ENCODE measurements at places on chromosomes 7 and 10.

GRCh38 chr7:91228927-91229558, 35.2 kb upstream of the FZD1 start:
- DNase-seq, result no peak

GRCh38 chr7:13091974-13092707, 404.7 kb downstream of the ARL4A start:
- no peak for DNase-seq

GRCh38 chr10:12179606-12180170, 16.0 kb downstream of the NUDT5 start:
- no peak for DNase-seq

- DNase-seq, result no peak
Observed at GRCh38 chr10:34498821-34499220, 316.3 kb downstream of the PARD3 start.

- DNase-seq, result no peak
Observed at GRCh38 chr7:137007001-137007694, 138.7 kb downstream of the CHRM2 start.

GRCh38 chr7:822692-823276, 9.5 kb upstream of the SUN1 start:
- DNase-seq, result no peak

DNA sequence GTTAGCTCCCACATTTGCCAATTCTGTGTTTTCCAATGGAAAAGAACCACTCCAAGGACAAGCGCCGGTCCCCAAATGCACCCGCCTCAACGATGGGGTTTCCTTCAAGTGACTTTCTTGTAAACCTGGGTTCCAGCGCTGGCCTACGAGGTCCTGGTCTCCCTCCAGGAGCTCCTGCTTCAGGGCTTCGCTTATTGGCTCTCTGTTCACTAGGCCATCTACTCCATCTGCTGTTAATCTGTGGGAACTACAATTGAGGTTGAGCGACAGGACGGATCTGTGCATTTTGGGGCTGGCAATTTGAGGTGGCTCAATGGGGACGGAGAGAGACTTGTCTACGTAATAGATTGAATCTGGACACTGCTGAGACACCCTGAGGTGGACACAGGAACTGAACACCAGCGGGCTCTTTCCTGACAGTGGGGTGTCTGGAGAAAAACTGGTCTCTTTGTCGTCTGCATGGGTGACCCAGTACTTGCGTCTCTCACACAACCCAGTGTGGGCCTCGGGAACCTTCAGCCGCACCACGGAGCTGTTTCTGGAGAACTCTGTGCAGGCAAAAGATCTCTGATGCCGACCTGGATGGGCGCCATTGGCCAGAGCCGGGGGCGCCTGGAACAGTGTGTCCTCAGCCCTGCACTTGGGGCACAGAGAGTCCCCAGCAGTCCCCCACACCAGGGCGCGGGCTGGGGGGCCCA, 115.9 kb upstream of the ADAM12 start:
- DNase-seq, result peak; percentile 15

- no peak for DNase-seq
Observed at GRCh38 chr7:122889116-122889515, 2.9 kb upstream of the CADPS2 start.

DNA sequence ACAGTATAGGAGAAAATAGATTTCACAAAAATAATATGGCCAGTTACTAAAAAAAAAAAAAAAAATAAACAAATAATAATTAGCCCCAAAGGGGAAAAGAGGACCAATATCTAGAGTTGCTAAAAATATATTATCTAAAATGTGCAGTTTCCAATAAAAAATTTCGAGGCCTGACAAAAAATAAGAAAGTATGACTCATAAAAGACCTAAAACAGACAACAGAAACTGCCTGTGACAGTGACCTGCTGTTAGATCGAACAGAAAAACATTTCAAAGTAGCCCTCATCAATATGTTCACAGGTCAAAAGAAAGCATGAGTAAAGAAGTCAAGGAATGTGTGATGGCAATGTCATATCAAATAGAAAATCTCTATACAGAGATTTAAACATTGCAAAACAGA, 11.8 kb upstream of the TSPAN12 start:
- no peak for DNase-seq

GRCh38 chr7:151727579-151728285, 149.2 kb downstream of the PRKAG2 start:
- no peak for DNase-seq

DNA sequence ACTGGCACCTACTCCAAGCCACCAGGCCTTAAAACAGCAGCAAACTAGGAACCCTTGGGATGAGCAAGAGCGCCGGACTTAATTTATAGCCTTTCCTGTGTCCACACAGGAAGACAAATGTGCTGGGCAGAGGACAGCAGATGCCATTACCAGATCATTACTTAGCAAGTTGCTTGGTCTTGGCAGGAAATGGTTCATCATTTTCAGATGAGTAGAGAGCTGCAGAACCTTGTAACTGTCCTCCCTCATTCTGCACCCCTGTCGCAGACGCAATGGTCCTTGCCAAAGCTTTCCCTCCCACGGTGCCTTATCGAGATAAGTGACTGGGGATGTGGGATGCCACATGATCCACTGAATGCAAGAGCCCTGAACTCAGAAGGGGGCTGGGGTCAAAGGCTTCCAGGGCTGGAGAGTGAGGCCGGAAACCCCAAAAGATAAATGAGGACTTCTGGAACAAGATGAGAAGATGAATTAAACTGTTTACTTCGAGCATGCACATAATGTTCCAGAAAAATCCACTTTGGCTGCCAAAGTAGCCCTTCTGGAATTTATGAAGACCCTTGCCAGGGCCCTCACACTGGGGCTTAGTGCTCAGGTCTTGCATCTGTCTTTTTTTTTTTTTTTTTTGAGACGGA, 145.6 kb upstream of the ZNF32 start:
- no peak for DNase-seq

GRCh38 chr10:107072028-107072427, 92.5 kb downstream of the SORCS1 start:
- DNase-seq, result no peak

DNA sequence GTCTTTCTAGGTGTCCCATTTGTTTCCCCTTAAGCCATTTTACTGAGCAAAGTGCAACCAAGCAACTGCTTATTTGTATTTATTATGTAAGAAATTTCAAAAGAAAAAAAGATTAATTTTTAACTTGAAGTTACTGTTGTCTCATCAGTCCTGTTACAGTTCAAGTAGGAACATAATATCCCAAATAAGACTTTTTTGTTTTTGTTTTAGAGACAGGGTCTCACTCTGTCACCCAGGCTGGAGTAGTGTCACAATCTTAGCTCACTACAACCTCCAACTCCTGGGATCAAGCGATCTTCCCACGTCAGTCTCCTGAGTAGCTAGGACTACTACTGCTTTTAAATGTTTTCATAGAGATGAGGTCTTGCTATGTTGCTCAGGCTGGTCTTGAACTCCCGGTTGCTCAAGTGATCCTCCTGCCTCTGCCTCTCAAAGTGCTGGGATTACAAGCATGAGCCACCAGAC, 101.9 kb downstream of the MICU1 start:
- DNase-seq, result no peak

DNA sequence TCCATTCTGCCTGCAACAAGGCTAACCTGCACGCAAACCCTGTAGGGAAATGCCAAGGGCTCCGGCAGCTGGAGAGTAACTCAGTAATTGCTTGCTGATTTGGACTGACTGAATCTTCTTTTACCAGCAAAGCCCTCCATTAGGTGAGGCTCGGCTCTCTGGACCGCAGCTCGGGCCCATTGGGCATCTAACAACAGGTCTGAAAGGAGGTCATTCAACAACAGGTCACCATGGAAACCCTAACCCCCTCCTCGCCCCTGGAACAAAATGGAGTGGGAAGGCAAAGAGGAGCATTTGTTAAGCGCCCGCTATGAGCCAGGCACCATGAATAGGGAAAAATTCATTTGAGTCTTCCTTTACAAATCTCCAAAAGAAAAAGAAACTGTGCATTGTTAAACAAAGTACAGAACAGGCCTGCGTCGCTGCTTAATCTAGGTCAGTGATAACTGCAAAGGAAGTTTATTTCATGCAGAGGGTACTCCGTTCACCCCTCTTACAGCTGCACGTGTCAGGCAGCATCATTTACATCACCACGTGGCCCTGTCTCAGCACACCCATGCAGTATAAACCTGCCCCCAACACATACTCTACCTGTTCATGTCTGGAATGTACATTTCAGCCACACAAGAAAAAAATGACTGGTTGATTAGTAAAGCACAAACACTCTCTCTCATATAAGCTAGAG, 248.8 kb upstream of the NEBL start:
- no peak for DNase-seq

DNA sequence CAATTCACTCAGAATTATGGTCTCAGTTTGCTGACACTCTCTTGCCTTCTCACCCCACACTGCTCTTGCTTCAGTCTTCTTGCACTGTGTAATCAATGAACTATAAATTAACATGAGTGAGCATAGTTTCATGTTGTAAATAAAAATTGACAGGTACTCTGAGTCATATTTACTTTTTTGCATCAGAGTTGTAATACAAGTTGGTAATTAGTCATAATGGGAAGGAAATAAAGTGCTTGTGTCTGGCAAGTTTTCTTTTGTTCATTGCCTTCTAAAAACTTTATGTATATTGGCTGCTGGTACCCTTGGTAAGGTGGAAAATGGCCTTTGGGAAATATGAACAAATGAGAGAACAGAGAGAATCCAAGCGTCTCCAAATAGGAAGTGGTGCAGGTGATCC, 169.3 kb upstream of the MAGI2 start:
- DNase-seq, result no peak

- DNase-seq, result no peak
Observed at GRCh38 chr7:100431286-100431735, 1.7 kb downstream of the MEPCE start.

GRCh38 chr7:101913247-101913721, 95.9 kb downstream of the CUX1 start:
- no peak for DNase-seq

DNA sequence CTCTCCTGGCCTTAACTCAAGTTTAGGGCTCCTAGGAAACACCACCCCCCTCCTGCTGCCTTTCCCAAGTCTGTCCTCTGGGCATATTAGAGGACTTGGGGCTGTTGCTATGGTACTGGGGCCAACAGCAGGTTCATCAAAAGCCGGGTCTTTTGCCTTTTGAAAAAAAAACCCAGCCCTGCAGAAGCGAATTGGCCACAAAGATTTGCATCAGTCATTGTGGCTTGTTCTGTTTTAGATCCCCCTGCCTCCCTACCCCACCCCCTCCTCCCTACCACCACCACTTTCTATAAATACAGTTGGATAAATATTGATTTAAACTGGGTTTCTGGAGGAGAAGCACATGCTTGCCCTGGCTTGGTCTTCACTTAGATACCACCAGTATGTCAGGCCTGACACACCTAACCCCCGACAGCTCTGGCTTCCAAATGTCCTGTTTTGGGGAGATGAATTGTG, 7.0 kb downstream of the MXI1 start:
- peak; percentile 13 for DNase-seq

DNA sequence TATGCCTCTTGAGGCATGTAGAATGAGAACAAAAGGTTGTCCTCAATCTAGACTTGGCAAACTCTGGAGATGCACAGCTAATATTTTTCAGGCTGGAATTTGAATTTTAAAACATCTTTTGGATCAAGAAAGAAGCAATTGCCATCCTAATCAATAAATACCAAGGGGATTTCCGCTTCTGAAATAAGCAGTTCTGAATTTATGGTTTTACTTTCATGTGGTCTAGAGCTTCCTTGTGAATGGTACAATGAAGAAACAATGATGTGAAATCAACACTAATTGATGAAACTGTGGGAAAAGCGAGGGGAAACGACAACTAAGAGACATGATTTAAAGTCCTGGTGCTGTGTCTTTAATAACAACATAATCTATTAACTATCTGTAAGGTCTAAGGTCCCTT, 1202.7 kb downstream of the SORCS3 start:
- DNase-seq, result no peak

DNA sequence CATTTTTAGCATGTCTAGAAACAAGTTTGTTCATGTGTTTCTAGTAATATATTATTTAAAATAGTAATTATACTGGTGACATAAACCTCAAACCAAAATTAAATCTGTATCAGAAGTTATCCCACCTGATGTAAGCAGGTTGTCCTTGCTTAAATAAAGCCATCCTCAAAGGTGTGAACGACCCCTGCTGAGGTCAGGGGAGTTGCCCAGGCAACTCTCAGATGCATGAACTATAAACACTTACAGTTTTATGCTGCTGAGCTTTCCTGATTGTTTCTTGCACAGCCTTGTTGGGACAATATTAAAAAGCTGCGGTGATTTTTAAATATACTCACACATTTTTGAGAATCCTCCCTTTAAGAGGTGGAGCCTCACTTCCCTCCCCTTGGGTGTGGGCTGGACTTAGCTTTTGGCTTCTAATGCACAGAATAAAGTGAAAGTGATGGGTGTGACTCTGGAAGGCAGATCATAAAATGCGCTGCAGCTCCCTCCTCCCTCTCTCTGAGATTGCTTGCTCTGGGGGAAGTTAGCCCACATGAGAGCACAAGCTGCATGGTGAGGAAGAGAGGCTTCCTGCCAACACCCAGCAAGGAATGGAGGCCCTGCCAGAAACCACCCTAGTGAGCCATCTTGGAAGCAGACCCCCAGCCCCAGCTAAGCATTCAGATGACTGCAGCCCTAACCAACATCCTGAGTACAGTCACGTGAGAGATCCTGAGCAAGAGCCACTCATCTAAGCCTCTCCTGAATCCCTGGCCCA, 152.7 kb downstream of the SKIDA1 start:
- peak; percentile 60 for DNase-seq

- no peak for DNase-seq
Observed at GRCh38 chr10:116741391-116742351, 695 bp downstream of the HSPA12A start.

- DNase-seq, result peak; percentile 13
Observed at GRCh38 chr7:101555269-101555920, 73.7 kb downstream of the MYL10 start.

- DNase-seq, result peak; percentile 16
Observed at GRCh38 chr10:110919971-110920881, 822 bp downstream of the SHOC2 start.

GRCh38 chr7:102107474-102108104, 179.1 kb upstream of the SH2B2 start:
- DNase-seq, result no peak

DNA sequence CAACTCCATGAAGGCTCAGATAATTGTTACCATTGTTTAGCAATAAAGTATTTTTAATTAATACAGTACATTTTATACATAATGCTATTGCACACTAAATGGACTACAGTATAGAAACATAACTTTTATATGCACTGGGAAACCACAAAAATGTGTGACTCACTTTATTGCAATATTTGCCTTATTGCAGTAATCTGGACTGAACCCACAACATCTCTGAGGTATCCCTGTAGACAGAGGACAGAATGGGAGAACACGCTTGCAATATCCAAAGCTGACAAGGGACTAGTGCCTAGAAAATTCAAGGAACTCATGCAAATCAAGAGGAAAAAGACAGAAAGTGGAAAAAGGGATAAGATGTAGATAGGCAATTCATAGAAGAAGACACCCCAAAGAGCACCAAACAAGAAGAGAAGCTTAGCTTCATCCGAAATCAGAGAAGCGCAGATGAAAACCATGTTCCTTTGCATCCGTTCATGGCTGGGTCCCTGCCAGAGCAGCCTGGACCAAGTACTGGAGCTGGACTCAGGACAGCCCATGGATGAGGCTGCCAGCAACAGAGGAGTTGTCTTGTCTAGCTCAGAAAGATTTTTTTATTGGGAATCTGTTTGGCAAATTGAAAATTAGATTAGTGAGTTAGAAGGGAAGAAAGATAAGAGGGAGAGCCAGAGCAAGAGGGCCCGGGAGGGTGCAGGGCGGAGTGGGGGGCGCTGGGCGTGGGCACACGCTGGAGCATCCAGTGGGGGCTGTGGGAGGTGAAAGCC, 16.0 kb upstream of the GALNTL5 start:
- DNase-seq, result no peak

All from naive thymus-derived CD4-positive, alpha-beta T cell (primary cell).